Endodermal cell (in vitro differentiated cells): ENCODE measurements at places on chromosomes 6 and 20. TPM values are rescaled to one million over a fixed set of nuclear protein-coding genes. Genes with fewer than 3 reads are reported as not detected.

Gene DUSP15
- 2.8 and 3.8 TPM in 2 replicates for total RNA-seq

DNA sequence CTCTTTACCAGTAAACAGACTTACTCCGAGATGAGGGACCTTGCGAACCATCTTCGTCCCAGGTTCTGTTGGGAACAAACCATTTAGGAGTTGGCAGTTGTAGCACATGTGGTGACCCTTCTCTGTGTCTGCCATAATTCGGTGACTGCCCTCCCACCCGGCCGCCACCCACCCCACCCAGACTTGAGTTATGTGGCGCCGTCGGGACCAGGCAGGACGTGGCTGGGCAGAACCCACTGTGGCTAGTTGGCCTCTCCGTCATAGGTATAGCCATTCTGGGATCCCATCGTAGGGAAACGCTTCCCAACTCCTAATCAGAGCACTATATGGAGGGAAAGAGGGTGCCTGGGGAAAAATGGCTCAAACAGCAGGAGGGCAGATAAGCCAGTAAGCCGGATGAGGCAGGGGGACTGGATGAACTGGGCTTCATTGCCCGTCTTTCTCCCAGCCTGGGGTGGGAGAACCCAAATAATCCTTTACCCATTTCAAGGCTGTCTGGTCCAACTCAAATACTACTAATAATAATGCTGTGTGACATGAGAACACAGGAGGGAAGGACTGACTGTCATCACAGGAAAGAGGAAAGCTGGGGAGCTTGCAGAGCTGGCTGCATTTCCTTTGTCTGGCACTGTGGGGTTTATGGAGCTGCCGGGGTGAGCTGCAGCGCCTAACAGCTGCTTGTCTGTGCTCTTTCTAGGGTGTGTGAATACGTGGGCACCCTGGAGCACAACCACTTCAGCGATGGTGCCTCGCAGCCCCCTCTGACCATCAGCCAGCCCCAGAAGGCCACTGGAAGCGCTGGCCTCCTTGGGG is 73.0 kb upstream of the PBOV1 start:
- peak; percentile 69 for DNase-seq

DNA sequence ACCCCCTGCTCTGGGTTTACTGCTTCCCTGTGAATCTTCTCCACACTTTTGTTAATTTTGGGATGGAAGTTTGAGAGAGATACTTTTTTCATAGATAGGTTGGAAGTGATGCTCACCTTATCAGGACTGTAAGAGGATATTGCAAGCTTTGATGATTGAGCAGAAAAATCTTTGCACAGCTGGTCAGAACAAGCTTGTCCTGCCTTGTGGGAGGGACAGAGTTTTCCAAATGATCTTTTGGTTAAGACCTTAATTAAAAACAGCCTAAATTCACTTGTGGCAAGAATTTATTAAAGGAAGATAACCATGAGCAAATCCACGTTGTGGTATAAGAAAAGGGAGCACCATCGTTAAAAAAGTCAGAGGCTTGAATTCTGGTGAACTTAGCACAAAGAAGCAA is 32.2 kb downstream of the E2F3 start:
- DNase-seq = no peak

DNA sequence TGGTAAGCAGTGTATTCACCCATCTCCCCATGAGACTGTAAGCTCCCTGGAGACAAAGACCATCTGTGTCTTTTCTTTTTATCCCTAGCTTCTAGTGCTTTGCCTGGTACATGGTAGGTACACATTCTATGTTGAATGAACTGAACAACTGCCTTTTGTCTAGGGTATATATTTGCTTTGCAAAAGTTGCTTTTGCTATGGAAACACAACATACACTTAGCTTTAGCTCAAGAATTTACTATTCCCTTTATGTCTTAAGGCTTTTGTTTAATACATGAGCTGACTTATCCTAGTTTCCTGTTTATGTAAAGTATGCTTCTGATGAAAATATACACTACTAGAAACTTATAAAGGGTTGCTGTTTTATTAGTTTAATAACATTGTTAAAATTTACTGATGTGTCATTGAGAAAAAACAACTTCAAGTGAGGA is 198.2 kb downstream of the PRL start:
- DNase-seq = no peak

DNA sequence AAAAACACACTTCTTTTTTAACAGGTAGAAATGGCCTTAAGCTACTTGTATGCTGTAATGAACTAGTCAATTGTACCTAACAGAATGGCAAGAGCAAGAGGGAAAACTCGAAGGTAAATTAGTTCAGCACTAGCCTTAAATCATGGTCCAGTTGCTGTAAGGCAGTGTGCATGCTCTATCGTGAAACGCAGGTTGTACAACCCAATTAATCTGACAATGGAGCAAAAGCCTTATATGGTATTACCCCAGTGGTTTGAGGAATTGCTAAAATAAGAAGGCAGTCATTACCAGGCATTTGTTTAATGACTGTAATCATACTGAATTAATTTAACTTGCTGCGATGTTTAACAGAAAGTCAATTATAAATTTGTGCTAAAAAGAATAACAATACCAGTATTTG is 69.3 kb upstream of the SOX4 start:
- no peak for DNase-seq

- peak; percentile 95 for DNase-seq
Observed at GRCh38 chr6:108782179-108783041, 65.8 kb upstream of the ARMC2 start.

GRCh38 chr20:25295386-25296093 is 47.7 kb downstream of the PYGB start:
- DNase-seq = peak; percentile 66
